ENCODE measurements at places on chromosomes 1 and 21. TPM values are rescaled to one million over a fixed set of nuclear protein-coding genes. Genes with fewer than 3 reads are reported as not detected.

GRCh38 chr1:230696722-230697437 lies 17.0 kb downstream of the AGT start:
- DNase-seq, result no peak

DNA sequence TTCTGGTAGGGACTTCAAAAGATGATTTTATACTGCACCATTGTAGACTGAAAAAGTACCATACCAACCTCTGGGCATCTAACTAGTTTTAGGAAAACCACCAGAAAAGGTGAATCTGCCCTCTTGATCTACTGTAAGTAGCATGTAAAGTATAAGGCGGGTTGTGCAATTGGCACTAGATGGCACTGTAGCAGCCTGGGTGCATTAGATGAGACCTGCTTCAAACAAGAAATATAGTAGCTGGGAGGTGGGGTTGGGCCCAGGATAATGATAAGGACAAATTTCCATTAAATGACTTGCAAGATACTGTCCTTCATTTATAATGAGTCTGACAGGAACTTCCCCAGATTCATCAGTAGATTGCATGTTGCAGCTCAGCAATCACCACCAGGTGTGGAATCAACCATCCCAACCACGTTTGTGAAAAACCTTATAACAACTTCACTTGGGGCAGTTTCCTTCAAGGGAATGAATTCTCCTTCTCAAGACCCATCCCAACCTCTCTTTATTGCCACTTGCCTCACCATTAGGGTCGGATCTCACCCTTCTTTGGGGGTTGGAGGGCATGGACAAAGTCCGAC lies 37.3 kb upstream of the IL10 start:
- no peak for DNase-seq

Gene COL8A2
- 1.6 TPM for polyA plus RNA-seq

- no peak for DNase-seq
Observed at GRCh38 chr1:43963006-43963405, 6.8 kb upstream of the DPH2 start.

- no peak for DNase-seq
Observed at GRCh38 chr1:16491056-16491675, 22.9 kb downstream of the RNU1-1 start.

GRCh38 chr1:89881415-89882058 lies 60.7 kb downstream of the LRRC8D start:
- no peak for DNase-seq

DNA sequence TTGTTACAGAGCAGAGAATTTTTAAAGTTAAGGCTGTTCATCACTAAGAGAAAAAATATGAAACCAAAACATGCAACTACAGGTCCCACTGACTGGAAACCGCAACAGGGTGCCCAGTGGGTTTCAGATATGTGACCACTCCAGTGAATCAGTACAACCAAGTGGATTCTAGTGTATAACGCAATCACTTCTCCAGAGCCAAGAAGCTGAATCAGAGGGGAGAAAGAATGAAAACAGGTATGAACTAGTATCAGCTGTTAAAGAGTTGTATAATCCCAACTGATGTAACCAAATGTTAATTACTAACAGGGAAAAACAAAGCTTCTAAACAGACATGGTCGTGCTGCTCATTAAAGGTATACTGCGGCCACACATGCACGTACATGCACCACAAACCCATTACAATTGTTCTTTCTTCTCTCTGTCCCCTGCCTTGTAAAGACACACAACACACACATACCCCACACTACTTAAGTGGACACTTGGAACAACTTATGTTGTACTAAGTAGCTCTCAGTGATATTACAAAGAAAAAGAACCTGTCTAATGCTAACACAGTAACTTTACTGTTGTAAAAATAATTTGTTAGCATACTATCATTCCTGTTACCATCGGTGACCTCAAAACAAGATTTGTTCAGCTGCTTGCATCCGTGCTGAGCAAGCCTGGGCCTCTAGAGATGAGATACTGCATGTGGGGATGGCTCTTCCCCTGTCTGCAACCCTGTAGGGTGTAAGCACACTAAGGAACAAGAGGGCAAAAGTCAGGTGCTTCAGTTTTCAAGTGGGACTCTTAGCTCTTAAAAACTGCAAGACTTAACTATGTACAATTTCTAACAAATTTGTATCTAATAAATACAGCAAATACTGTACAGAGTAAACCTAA lies 74.2 kb downstream of the PTPN14 start:
- no peak for DNase-seq

- no peak for DNase-seq
Observed at GRCh38 chr1:230627767-230628166, 14.5 kb upstream of the COG2 start.

Gene NCAM2
- 5.7 TPM for polyA plus RNA-seq

GRCh38 chr1:179365342-179366092 lies at the start of gene AXDND1:
Gene AXDND1 (plus strand): TSS chr1:179365971. CDS start chr1:179366510, 539 bp downstream.
- peak; percentile 91 for DNase-seq

Gene NES
- polyA plus RNA-seq, result 156 TPM

- no peak for DNase-seq
Observed at GRCh38 chr21:32567626-32568025, 17.7 kb downstream of the TCP10L start.

- no peak for DNase-seq
Observed at GRCh38 chr1:28026329-28026728, 62.1 kb downstream of the EYA3 start.

Gene ETV3L
- not detected for polyA plus RNA-seq

- no peak for DNase-seq
Observed at GRCh38 chr1:204894031-204894430, 23.4 kb downstream of the NFASC start.

GRCh38 chr1:116531917-116532316 lies 38.9 kb downstream of the CD58 start:
- no peak for DNase-seq

GRCh38 chr21:26587736-26588201 lies 14.7 kb upstream of the CYYR1 start:
- DNase-seq, result no peak

GRCh38 chr1:24384251-24385090 lies 29.1 kb downstream of the STPG1 start:
- no peak for DNase-seq

Gene HPDL
- polyA plus RNA-seq, result 5.9 TPM

Gene CAMSAP2
- polyA plus RNA-seq, result 39.5 TPM

- DNase-seq, result no peak
Observed at GRCh38 chr1:59752556-59753414, 62.0 kb upstream of the HOOK1 start.

Data from renal pelvis (tissue), 12 donors.